Stimulated activated CD8-positive, alpha-beta memory T cell treated with anti-CD3 and anti-CD28 coated beads, Interleukin-15, amount 100 ng/mL, for 24 hours (primary cell): ENCODE measurements at places on chromosomes 16 and 17.

DNA sequence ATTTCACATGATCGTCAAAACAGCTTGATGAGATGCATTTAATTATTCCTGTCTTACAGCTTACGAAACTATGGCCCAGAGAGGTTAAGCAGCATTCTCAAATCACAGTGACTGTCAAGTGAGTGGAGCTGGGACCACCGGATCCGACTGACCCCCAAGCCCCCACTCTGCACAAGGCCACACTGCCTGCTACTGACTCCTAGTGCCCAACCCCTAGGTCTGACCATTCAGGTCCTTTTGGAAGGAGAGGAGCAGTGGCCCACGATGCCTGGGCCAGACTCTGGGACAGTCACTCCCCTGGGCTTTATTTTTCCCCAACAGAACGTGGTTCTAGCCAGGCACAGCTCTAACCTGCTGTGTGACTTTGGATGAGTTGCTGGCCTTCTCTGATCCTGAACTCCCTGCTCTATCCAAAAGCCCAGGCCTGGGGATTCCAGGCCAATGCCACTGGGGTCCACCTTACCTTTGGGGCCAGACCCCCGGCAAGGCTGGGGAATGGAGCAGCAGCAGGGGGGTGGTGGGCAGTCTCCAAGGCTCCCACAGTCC lies 9.9 kb downstream of the TSPOAP1 start:
- DNase-seq, result no peak

DNA sequence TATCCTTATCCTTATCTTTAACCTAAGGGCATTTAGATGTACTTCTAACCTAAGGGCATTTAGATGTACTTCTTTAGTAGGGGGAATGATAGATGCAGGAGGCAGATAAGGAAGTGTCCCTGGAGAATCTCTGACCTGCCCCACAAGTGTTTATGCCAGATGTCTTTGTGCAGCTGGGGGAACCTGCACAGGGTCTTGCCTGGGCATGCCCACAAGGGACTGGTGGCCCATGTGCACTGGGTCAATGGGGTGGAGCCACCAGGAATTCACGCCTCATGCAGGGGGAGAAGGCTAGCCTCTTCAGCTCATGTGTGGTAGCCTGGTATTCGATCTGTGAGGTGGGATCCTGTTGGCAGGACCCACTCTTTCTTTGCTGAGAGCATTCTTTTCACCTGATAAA lies 38.0 kb downstream of the CA10 start:
- no peak for DNase-seq

DNA sequence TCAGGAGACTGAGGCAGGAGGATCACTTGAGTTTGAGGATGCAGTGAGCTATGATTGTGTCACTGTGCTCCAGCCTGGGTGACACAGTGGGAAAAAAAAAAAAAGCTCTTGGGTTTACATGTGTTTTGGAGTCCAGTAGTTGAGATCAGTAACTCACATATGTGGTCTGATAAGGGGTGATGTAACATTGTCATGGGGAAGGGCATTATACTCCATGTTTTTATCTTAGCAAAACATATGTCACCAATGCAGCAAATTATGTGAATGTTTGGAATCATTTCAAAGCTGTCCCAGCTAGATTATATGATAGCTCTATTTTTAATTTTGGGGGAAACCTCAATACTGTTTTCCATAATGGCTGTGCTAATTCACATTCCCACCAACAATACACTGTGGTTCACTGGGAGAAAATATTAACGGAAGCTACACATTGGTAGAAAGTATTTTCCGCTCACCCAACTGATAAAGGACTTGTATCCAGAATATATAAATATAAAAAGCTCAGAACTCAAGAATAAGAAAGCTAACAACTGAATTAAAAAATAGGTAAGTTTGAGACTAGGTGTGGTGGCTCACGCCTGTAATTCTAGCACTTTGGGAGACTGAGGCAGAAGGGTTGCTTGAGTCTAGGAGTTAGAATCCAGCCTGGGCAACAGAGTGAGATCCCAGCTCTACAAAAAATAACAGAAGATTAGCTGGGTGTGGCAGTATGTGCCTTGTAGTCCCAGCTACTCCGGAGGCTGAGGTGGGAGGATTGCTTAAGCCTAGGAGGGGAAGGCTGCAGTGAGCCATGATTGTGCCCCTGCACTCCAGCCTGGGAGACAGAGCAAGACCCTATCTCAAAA lies 224.1 kb upstream of the TBX2 start:
- DNase-seq, result no peak

- no peak for DNase-seq
Observed at GRCh38 chr16:4093495-4094126, 22.6 kb downstream of the ADCY9 start.

GRCh38 chr16:15649727-15650018 lies 372 bp upstream of the NDE1 start:
- no peak for DNase-seq

- DNase-seq, result no peak
Observed at GRCh38 chr17:57436565-57436964, 180.2 kb downstream of the MSI2 start.

- DNase-seq, result no peak
Observed at GRCh38 chr16:56558024-56558747, 6.7 kb upstream of the MT4 start.

DNA sequence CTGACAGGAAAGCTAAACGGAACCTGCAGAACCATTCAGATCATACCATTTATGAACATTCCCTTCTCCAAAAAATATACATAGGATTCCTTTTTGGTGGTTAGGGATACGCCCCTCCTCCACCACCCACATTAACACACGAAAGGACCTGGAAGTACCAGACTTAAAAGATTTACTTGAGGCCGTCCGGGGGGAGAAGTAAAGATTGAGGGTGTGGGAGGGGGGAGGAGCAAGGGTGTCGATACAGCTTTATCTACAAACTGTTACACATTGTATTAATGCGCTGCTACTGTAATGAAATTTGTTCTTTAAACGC lies 537 bp downstream of the PALB2 start:
- DNase-seq, result no peak

GRCh38 chr17:1474402-1475189 lies 17.9 kb downstream of the MYO1C start:
- no peak for DNase-seq

- peak; percentile 12 for DNase-seq
Observed at GRCh38 chr16:81623365-81624102, 155.6 kb upstream of the PLCG2 start.

- DNase-seq, result no peak
Observed at GRCh38 chr17:72397687-72398086, 276.9 kb downstream of the SOX9 start.

DNA sequence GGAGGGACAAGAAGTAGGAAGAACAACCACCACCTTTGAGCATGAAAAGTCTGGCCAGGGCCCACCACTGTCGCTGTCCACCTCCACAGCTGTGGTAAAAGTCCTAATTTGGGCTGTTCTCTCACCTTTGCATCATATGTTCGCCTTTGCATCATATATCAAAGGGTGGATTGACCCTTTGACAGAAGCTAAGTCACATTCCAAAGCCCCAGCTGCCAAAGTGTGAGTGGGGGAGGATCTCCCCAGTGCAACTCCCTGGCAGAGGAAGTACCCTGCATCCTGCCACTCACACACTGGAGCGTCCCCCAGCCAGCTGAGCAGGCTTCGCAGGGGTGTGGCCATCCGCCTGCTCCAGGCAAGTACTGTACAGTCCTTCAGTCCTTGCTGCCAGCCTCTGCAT lies 12.7 kb upstream of the SPECC1 start:
- no peak for DNase-seq

GRCh38 chr17:64115822-64116534 lies 14.0 kb downstream of the ERN1 start:
- DNase-seq, result no peak

DNA sequence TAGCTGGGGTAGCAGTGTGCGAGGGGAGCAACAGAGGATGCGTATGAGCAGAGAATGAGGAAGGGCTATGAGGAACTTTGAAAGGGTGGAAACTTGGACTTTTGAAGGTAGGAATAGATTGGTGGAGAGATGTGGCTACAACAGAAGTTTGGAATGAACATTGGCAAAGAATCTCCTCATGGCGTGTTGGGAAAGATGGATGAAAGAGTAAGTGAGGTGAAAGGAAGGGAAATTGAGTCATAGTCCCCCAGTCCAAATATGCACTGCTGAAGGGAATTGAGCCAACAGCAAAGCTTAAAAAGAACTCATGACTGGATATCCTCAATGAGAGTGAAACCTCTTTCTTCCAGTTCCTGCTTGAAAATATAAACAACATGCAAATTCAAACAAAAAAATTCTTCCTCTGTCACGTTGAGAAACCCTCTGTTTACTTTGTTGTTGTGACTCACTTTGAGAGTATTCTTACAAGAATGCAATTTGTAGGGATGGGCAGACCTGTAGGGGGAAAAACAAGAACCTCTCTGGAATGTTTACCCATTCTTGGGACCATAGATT lies 313.2 kb upstream of the KCNJ16 start:
- no peak for DNase-seq

DNA sequence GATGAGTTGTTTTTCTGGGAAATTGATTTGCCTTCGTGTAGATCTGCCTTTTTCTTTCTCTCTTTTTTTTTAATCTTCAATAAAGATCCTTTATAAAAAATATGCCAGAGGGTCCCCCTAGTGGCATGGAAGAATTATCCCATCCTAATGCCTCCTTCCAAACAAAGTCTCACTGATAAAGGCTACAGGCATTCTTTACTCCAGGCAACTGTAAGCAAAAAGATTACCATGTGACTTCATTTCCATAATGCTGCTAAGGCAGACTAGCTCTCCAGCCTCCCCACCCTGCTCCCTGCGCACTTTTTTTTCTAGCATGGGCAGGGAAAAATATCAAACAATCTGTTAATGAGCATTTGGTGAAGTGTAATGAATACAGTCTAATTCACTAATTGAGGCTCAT lies 220.2 kb upstream of the CDH8 start:
- no peak for DNase-seq

GRCh38 chr17:39753514-39754160 lies 15.9 kb downstream of the GRB7 start:
- DNase-seq, result peak; percentile 60

GRCh38 chr17:7045492-7046126 lies 1.7 kb upstream of the SLC16A11 start:
- DNase-seq, result no peak

- DNase-seq, result no peak
Observed at GRCh38 chr17:31172388-31172787, 77.6 kb downstream of the NF1 start.

DNA sequence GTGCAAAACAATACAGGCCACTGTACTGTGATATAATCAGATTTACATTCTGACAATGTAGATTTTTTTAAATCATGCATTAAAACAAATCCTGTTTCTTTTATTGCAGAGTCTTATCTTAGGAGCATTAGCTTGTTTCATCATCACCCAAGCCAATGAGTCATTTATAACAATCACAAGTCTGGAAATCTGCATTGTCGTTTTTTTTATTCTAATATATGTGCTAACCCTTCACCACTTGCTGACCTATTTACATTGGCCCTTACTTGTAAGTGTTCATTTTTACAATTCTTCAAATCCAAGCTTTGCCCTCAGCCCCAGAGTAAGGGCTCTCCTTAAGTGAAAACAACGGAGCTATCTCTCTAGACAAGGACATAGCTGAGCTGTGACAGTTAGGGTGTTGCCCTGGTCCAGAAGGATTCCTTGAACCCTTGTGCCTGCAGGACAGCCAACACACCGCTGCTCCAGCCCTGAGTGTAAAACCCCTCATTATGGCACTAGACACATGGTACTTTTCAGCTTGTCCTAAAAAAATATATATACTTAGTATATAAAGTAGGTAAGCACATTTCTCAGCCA lies 3.7 kb downstream of the CMTM1 start:
- DNase-seq, result no peak

DNA sequence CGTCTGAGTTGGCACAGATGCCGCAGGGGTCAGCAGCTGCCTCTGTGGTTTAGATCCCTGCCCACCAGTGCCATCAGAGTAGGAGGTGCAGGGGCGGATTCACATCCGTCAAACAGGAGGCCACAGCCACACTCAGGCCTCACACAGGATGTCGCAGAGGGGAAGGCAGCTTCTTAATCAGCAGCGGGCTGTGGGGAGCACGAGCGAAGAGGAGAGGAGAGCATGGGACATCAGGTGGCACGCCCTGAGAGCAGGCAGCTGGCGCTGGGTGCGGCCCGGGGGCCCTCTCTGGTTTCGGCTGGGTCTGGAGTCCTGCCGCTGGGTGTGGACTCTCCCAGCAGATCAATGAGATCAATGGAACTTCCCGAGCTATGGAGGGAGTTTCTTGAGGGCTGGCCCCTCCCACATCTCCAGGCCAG lies 9.6 kb downstream of the LLGL2 start:
- DNase-seq, result no peak

- no peak for DNase-seq
Observed at GRCh38 chr17:70136131-70136530, 33.2 kb upstream of the KCNJ2 start.

DNA sequence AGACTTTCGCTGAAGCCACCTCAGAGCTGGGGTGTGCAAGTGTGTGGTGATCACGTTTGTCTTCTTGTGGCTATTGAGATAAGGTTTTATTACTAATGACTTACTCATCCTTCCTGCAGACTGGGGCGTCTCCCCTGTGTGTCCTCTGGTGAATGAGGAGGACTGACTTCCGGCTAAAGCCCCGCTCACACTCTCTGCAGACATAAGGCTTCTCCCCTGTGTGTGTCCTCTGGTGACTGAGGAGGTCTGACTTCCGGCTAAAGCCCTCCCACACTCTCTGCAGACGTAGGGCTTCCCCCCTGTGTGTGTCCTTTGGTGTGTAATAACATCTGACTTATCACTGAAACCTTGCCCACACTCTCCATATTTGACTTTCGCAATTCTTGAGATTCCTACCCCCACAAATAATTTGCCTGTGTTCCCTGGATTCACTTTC lies 19.4 kb downstream of the PRDM7 start:
- DNase-seq, result no peak

- DNase-seq, result no peak
Observed at GRCh38 chr17:73379826-73380225, 68.0 kb upstream of the CDC42EP4 start.

- no peak for DNase-seq
Observed at GRCh38 chr16:53839150-53839549, 135.2 kb downstream of the FTO start.

GRCh38 chr17:29929533-29930408 lies at the start of gene SSH2:
SSH2 (minus strand) TSS chr17:29930228; CDS start chr17:29930000, 228 bp downstream.
- peak; percentile 75 for DNase-seq

DNA sequence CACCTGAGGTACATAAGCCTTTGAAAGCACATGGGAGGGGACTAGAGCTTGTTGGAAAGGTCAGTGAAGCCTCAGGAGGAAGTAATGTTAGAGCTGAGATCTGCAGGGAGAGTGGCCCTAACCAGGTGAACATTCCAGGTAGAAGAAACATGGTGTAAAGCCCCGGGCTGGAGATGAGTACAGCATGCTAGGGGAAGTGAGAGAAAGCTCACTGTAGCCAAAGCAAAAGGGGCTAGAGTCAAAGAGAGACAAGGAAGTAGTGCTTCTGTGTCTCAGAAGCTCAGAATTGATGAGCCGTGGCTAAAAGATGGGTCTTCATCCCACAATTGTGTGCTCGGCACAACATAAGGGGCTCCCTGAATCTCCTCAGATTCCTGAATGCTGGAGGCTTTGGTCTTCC lies 481.8 kb downstream of the XYLT1 start:
- DNase-seq, result no peak
